ENCODE measurements at places on chromosomes 7 and 10.

GRCh38 chr7:95099106-95099505 lies 191.7 kb downstream of the PPP1R9A start:
- DNase-seq: no peak

DNA sequence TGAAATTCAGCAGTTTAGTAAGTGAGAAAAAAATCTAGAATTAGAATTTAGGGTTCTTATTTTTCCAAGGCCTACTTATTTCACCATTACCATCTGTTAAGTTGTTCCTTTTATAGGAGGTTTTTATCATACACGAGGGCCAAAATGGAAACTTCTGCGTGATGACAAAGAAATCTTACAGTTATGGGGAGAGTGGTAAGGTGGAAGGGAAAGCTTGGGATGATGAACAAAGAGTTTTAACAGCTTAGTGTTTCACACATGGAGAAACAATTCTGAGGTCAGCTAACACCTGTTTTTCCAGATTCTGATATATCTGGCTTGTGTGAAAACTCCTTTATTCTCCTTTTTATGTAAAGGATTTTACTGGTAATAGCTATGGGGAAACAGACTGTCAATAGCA lies 49.8 kb upstream of the SEMA3C start:
- DNase-seq: no peak

GRCh38 chr7:3032256-3032655 lies 11.4 kb downstream of the CARD11 start:
- no peak for DNase-seq

- no peak for DNase-seq
Observed at GRCh38 chr7:137928626-137929025, 73.3 kb downstream of the CREB3L2 start.

DNA sequence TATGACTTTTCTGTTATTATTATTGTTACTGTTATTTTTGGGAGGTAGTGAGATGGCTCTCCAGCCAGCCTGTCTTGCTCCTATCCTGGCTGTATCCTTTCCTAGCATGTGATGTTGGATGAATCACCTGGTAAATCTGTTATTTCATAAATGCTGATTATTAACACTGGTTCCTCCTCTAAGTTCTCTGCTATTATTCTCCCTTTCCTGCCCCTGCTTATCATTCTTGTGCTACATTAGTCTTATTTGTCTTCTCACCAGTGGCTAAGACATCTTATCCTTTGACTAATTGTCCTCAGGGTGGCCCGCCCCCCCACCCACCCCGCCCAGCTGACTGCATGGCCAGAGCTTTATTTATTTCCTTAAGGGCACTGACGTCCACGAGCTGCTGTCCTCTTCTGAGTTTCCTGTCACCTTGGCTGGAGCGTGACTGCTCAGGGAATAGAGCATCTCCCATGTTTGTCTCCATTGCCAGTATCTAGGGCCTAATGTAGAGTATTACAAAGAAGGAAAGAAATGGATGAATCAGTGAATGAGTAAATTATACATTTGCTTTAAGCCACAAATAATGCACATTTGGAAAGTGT lies 110.1 kb upstream of the KLF6 start:
- no peak for DNase-seq

DNA sequence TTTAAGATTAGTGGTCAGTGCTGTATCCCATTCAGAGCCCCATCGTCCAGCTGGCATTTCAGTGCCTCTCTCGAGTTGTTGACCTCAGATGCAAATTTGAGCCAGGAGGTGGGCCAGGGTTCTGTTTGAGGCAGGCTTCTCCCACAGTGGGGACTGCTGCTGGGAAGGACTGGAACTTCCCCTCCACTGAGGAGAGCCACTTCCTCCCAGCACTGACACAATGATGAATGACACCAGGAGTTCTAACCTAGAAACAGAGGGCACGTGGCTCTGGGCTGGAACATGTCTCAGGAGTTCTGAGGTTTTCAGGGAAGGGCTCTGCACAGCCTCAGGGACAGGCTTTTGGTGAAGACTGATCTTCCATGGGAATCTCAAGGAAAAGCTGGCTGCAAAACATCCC lies 18.3 kb upstream of the BTBD16 start:
- DNase-seq: no peak

GRCh38 chr10:98485959-98486358 lies 39.2 kb upstream of the HPS1 start:
- no peak for DNase-seq

DNA sequence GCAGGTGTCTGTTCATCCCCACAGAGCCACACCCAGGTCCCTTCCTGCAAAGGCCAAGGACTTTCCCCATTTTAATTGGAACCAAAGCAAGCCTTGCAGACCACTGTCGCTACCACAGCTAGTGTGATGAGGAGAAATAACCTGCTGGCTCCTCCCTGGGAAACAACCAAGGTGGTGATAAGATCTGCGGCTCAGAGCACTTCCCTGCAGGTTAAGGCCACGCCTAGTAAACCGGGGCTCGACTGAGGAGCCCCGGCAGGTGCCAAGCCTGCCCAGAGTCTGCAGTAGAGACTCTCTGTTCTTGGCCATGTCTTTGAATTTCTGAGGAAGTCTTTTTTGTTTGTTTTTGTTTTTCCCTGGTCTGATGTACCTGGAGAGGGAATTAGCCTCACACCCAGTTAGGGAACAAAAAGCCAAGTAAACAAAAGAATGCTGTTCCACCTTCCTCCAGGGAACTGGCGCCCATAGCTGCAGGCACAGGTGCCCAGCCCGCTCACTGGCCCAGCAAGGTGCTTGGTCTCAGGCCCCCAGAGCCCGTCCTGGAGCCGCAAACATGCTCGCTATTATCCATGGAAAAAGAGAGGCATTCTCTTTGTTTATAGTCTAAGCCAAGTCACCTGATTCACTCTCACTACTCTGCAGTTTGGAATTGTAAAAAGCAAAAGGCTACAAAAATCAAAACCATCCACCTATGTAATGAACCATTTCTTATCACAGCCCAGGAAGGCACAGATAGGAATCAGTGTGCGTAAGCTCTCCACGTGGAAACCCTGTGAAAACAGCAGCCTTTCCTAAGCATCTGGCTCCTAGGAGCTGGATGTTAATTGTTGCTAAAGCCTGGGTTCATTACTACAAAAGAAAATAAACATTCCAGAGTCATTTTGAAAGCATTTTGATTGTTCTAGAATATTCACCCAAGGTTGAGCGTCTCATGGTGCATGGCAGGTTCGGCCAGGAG lies 2.7 kb downstream of the GPR146 start:
- no peak for DNase-seq

GRCh38 chr7:157932498-157933218 lies 595.9 kb downstream of the DNAJB6 start:
- DNase-seq: no peak

Measured in stimulated activated CD4-positive, alpha-beta T cell treated with anti-CD3 and anti-CD28 coated beads, TNF-alpha, amount 100 ng/mL, for 1 hour (primary cell).